HFF-Myc (cell line): ENCODE measurements at places on chromosomes 1 and 21.

DNA sequence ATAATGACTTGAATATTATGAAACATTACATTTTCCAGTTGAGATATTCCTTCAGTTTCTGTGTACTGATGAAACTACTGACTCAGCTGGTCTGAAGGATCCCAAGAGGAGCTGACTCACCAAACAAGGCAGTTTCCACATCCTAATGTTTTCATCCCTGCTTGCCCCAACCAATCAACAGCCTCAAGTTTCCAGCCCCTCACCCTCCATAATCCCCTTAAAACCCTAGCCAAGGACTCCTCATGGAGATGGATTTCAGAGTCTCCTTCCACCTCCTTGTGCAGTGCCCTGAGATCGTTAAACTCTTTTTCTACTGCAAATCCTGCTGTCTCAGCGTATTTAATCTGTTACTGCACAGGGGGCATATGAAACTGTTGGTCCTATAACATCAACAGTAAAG is 83.1 kb upstream of the HAO2 start:
- peak; percentile 31 for DNase-seq

DNA sequence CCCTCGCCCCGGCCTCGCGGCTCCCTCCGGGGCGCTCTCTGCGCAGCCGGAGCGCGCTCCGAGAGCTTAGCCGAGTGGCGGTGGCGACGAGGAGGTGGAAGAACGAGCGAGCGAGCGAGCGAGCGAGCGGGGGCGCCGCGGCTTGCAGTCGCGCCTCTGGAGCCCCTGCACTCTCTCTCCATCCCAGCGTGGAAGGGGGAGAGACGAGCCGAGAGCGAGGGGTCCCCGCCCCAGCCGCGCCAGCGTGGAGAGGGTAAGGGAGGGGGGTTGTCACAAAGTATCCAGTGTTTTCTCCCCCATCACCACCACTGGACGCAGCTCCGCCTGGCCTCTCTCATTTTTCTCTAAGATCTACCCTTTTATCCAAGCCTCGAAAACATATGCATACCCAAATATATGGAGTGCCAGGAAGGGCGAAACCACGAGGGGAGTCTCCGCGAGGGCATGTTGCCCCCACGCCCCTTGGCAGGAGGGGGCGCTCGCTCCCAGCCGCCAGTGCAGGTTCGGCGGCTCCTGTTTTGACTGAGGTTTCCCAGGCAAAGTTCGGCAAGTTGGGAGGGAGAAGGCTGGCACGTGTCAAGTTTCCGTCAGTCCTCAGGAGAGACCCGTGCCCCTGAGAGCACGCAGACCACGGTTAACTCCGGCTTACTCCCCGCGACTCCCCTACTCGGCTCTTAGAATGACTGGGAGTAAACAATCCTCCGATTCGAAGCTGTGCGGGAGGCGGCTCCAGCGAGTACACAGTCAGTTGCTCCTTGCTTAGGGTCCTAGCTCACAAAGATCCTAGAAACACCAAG is 569 bp upstream of the DAB1 start:
- peak; percentile 5 for DNase-seq

DNA sequence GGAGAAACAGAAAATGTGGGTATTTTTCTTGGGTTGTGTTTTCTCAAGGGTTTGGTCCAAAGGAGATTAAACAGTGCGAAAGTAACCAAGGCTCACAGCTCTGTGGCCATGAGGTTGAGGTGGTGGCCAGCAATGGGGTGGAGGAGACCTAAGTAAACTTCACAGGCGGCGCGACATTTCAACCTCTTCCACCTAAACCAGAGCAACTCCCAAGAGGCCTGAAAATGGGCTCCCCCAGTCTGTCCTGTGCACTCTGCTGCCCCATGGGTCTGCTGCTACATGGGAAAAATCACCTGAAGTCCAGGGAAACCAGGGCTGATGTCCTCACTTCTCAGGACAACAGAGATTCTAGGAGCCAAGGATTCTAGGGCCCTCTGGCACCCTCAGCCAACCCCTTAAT is 12.4 kb downstream of the CELF3 start:
- DNase-seq: no peak

- DNase-seq: no peak
Observed at GRCh38 chr1:25206201-25206600, 26.1 kb downstream of the SYF2 start.

GRCh38 chr21:35868005-35868868 is 192.1 kb downstream of the SETD4 start:
- no peak for DNase-seq

DNA sequence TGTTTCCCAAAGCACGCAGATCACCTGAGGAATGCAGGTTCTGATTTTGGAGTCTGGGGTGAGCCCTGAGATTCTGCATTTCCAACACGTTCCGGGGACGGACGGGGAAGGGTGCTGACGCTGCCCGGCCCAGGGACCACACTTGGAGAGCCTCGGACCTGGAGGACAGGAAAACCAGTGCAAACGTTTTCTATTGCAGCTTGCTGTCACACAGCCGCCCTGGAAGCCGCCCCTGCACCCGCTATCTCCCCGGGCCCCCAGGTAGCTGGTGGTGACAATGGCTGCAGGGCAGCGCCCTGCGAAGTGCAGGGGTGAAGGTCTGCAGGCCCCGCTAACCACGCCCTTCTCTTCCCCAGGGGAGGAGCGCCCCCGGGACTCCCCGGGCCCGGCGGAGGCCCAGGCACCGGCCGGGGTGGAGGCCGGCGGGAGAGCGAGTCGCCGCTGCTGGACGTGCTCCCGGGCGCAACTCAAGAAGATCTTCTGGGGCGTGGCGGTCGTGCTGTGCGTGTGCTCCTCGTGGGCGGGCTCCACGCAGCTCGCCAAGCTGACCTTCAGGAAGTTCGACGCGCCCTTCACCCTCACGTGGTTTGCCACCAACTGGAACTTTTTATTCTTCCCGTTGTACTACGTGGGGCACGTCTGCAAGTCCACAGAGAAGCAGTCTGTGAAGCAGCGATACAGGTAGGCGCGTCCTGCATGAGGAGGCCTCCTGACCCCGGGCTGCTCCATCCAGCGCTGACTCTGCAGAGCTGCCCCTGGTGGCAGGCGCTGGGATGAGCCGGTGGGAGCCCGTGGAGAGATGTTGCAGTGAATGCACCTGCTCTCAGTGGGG is 142.0 kb upstream of the COA6 start:
- DNase-seq: no peak

DNA sequence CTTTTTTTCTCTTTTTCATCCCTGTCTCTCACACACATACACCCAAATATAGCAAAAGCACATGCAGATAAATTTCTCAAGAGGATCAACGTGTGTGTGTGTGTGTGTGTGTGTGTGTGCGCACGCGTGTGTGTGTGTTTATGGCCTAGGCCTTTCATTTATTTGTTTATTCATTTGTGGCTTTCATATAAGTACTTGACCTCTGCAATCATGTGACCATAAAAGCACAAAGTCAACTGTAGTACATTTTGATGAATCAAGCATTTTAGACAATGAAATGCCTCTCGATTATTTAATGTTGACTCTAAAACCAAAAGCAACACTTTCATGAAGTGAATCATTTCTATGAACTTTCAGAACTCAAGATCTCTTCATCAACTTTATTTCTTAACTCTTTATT is 194.1 kb upstream of the ADGRL2 start:
- no peak for DNase-seq

- no peak for DNase-seq
Observed at GRCh38 chr1:229283183-229283611, 12.3 kb downstream of the RAB4A start.

GRCh38 chr1:108719656-108720435 is 7.1 kb downstream of the FNDC7 start:
- peak; percentile 50 for DNase-seq

GRCh38 chr1:18100491-18101063 is 7.0 kb upstream of the IGSF21 start:
- peak; percentile 47 for DNase-seq

DNA sequence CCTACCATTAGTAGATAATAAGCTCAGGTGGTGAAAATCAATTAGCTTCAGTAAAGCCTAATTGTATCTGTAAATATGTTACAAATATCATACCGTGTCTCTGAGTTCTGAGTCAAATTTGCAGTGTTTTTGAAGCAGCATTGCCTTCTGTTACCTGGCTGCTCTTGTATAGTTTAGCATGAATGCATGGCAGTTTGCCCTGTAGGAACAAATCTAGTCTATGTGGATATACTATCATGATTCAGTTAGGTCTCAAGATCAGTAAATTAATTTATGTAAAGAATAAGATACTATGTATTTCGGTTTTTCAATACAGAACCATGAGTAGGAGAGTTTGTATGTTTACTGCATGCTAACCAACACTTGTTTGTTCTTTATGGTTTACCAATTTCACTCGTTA is 240.6 kb upstream of the C1orf105 start:
- DNase-seq: no peak

- DNase-seq: no peak
Observed at GRCh38 chr1:228753786-228754360, 18.6 kb downstream of the RHOU start.

- no peak for DNase-seq
Observed at GRCh38 chr1:12114916-12115315, 51.8 kb downstream of the TNFRSF8 start.

GRCh38 chr1:34089731-34090130 is 75.3 kb downstream of the CSMD2 start:
- DNase-seq: no peak

DNA sequence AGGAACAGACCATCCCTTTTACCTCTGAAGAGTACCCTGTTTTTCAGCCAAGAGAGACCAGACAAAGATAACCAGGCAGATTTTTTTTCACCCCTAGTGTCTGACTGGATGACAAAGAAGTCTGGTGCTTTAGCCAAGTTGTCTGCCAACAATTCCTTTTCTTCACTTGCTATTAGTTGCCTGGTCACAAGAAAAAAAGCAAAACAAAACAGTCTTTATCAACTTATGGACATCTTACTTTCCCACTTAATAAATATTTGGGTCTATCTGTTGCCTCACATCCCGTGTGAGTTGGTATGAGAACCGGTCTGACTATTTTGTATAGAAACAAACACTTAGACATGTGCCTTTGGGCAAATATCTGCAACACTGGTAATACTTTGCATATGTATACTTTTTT is 662.9 kb downstream of the PLPP3 start:
- DNase-seq: peak; percentile 29

DNA sequence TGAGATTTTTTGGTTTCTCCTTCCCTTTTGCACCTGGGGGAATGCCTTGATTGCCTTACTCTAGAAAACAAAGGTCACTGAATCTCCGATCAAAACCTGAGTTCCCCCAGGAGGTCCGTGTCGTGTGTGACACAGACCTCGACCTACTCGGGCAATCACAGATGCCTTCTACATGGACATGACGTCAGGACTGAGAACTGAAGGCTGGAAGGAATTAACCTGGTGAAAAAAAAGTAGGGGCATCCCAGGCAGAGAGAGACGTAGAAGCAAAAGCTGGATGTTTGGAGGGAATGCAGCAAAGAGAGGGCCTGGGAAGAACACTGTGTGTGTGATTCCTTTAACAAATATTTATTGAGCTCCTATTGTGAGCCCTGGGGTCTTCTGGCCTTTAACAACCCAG is 178.0 kb downstream of the PRDM2 start:
- no peak for DNase-seq

DNA sequence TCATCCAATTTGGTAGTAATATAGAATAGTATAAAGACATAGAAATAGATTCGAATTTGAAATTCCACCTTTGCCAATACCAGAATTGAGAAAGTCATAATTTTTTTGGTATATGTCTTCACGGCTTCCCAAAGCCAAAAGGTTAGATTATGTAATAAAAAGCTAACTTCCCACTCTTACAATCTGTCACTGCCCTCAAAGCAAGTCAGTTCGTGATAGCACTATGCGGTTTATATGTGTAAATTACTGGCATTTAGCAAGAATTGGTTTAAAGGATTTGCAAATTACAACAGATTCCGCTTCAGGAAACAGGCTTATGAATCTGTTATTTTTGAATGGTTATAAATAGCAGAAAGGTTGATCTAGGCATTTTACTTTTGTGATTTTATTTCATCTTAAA is 679.4 kb upstream of the ADGRL2 start:
- no peak for DNase-seq

- DNase-seq: no peak
Observed at GRCh38 chr1:228287541-228288425, 79.9 kb downstream of the OBSCN start.

GRCh38 chr1:113253187-113253586 is 137.1 kb upstream of the MAGI3 start:
- no peak for DNase-seq

GRCh38 chr1:16088351-16088911 is 15.0 kb upstream of the FAM131C start:
- no peak for DNase-seq

DNA sequence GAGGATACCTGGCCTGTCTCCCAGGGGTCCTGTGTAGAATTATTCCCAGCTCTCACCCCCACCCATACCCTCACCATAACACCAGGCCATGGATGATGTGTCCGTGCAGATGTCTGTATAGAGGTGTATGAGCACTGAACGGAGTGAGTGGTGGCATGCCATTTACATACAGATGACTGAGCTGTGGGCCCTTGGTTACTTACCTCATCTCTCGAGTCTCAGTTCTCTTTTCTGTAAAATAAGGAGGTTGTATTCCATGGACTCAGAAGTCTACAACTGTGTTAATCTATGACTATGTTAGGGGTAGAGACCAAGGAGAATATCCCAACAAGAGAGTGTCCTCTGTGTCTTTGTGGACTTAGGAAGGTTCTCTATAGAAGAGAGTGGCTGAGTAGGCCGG is 65.6 kb upstream of the CD1D start:
- DNase-seq: no peak

- peak; percentile 81 for DNase-seq
Observed at GRCh38 chr21:42923553-42924432, 1.6 kb downstream of the ERVH48-1 start.

- DNase-seq: no peak
Observed at GRCh38 chr1:1179346-1179982, 5.8 kb downstream of the TTLL10 start.

DNA sequence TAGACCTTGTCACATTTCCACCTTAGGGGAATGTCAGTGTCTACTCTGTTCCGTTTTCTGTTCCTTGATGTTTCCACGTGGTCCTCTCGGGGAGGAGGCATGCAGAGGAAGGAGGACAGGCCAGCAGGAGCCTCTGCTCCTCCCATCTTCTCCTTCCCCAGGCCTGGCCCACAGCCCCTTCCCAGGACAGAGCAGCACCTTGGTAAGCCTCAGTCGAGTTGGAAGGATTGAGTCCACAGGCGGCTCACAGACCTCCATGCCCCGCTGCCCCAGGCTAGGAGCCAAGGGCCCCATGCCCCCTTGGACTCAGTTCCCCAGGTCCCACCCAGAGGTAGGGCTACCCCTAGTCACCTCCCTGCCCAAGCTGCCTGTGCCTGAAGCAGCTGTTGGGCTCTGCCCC is 36.5 kb downstream of the IGSF21 start:
- no peak for DNase-seq
